ENCODE measurements at places on chromosomes 7 and 10.

DNA sequence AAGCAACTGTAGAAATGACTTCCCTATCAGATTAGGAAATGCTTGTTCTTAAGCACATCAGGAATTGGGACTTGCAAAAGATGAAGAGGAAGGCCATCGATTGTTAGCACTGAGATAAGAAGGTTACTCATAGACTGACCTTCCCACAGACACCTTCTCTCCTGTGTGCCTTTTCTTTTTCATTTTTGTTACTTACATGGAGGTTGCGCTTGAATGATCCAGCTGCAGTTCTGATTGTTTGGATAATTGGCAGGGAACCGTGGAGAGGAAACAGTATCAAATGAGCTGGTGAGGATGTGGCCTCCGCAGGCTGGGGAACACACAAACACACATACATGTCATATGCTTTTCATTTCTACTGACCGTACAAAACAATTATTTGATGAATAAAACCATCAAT lies 134.9 kb upstream of the RSU1 start:
- DNase-seq: no peak

- no peak for DNase-seq
Measured at GRCh38 chr7:11434366-11434765, 397.6 kb downstream of the THSD7A start.

DNA sequence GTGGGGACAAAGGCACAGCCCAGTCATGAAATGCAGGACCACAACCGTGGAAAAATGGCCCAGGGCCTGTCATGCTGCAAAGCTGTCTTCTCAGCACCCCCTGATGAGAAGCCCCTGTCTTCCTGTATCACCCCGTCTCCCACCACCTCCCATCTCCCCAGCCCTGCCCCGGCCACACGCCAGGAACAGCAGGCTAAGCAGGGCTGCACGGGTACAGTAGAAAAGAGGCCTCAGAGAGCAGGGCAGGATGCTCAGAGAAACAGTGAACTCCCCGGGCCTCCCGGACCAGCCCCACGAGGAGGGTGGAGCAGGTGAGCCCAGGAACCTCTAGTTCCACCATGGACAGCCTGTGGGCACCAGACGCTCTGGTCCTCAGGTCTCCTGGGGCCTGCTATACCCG lies 77.7 kb downstream of the FAM53B start:
- DNase-seq: no peak

GRCh38 chr10:28463141-28463540 lies 69.8 kb upstream of the WAC start:
- no peak for DNase-seq

DNA sequence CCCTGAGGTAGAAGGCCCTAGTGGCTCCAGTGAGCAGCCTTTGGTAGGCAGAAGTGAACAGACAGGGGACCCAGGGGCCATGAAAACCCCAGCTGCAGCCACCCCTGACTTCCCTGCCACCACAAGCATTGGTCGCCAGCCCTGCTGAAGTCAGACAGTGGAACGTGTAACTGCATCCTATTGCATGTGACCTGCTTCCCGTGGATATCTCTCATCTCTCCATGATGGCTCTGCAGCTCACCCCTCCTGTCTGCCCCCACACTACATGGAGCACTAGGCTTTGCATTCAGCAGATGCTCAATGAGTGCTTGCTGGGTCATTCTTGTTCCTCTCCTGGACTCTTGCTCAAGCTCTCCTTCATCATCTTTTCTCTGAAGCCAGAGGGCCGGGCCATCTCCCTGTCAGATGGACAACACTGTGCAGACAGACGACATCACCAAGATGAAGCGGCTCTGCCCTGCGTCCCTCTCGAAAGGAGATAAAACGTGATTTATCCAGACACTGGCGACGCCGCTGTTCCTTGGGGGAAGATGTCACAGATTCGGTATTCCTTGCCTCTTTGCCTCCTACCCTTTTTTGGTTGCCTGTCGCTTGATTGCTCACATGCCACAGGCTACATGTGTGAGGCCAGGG lies 117.5 kb downstream of the SH3PXD2A start:
- no peak for DNase-seq

- DNase-seq: no peak
Measured at GRCh38 chr7:98981701-98982100, 103.4 kb downstream of the TRRAP start.

DNA sequence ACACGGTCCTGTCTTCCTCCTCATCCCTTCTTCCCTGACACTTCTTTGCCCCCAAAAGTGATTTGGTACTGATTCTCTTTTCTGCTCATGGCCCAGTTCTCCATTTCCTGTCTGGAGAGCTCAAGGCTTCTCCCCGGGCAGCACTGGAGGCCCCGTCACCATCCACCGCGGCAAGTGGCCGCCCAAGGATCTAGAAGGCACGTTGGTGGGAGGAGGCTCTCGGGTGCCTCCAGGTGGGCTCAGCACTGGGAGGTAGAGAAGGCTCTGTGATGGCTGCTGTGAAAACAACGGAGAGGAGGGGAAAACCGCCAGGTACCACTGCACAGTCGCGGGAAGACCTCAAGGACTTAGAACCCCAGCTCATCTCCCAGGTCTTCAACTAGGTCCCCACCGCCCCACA lies 134.4 kb downstream of the NEURL1 start:
- DNase-seq: no peak

- DNase-seq: no peak
Measured at GRCh38 chr7:102236592-102237287, 49.9 kb upstream of the SH2B2 start.

GRCh38 chr10:60123668-60124067 lies 217.3 kb upstream of the CCDC6 start:
- DNase-seq: no peak

- no peak for DNase-seq
Measured at GRCh38 chr7:46756996-46757395, 824.9 kb downstream of the TNS3 start.

DNA sequence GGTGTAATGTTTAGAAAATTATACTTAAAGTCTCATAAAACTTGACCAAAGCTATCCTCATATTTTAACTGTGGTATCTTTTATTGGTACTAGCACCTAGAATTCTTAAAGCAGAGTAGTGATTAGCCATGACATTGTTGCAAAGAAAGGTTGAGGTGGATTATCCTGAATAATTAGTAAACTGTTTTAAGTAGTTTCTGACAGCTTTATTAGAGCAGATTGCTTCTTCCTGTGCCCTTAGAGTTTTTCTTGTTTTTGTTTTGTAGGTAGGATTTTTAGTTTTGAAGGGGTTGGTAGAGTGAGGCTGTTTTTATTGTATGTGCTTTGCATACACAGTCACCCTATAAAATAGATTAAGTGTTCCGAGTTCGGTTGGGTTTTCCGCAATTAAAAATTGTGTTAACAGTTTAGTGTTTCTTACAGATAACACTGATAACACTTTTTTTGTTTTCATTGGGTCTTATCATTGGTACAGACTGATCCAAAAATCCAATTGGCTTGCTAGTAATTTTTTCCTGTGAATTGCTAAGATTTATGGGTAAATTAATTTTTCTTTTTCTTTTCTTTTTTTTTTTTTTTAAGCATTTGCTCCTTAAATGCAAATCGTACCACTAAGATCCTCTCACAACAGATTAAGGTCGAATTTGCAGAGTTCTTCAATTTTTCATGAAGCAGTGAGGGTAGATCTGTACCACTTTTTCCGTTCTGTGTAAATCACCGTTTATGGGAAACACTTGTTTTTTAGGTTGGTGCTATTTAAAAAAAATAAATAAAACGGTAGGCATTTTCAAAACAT lies 2.1 kb upstream of the PBLD start:
- DNase-seq: no peak

DNA sequence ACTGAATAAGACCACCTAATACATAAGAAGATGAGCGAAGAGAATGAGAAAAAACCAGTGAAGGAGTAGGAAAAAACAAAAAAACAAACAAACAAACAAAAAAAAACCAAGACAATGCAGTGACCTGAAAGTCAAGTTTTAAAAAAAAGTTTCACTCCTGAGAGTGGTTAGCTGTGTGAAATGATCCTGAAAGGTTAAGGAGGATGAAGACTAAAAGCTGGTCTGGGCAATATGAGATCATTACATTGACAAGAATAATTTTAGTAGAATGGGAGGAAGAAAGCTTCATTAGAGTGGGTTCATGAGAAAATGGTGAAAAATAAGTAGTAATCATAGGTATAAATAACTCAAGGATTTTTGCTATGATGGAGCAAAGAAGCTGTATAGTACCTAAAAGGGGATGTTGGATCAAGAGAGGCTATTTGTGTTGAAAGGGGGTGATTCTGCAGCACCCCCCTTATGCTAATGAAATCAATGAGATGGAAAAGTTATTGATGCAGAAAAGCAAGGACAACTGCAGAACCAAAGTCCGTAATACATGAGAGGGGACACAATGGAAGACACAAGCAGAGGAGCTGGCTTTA lies 80.2 kb downstream of the KMT2C start:
- DNase-seq: no peak

GRCh38 chr7:10632712-10633111 lies 341.0 kb upstream of the PHF14 start:
- DNase-seq: no peak

DNA sequence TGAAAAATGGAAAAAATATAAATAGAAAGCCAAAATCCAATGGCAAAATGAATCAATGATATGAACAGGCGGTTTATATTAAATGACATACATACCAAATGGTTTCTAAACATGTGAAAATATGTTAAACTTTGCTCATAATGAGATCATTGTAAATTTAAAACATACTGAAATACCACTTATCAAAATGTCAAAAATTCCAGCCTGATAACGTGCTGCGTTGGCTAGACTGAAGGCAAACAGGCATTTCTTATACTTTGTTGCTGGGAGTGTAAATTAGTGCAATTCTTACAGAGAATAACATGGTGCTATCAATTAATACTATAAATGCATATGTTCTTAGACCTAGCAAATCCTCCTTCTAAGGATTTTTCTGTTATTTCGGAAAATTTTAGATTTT lies 225.8 kb upstream of the FAM3C start:
- no peak for DNase-seq
